Keratinocyte (primary cell): ENCODE measurements at places on chromosomes 11 and 22.

GRCh38 chr11:106998116-106998915 lies 20.0 kb downstream of the GUCY1A2 start:
- no peak for DNase-seq

- DNase-seq, result no peak
Observed at GRCh38 chr11:124748481-124749343, 3.3 kb downstream of the VSIG2 start.

DNA sequence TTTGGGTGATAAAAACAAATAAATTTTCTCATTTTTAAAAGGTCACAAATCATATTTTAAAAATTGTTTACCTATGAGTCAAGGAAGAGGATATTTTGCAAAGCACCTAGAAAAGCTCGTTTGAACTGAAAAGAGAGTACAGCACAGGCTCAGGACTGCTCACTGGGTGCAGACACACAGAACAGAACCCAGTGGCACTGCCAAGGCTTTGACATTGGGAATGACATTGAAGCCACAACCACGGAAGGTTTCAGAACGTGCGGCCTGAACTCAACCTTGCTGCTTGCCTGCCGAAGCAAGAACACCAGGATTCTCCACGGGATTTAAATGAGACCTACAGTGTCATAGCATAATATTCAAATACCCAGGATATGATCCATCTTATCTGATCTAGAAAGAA lies 597.1 kb upstream of the B3GAT1 start:
- DNase-seq, result no peak

DNA sequence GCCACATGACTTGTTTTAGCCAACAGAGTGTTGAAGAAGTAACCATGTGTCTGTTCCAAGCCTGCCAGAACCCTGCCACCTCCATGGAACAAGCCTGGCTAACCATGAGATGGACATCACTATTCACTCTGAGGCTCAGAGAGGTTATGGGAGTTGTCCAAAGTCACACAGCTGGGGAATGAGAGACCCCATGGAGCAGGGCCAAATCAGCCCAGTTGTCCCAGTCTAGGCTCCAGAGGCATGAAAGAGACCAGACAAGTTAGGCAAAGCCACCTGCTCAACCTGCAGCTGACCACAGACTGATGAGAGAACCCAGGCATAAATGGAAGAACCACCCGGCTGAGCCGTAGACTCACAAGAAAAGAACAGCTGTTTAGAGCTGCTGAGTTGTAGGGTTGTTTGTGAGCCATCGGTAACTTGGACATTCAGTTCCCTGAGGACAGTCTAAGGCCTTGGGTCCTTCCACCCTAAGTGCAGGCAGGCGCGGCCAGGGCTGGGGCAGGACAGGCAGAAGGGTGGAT lies 74.7 kb upstream of the PHF21B start:
- no peak for DNase-seq

DNA sequence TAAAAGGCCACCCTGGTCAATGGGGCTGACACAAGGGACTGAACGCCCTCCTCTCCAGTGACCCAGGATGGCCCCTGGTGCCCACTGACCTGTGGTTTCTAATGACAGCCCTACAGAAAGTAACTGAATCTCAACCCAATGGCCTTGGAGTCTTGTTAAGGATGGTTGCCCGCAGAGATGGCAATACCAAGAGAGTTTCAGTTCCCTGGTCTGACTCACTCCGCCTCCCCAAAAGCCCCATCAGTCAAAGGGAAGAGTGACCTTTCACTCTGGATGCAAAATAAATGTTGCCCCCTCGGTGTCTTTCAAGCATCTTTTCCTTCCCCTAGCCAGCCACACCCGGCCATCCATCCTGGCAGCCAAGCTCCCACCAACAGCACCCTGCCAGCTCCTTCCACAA lies 57.7 kb upstream of the ISX start:
- no peak for DNase-seq

- DNase-seq, result no peak
Observed at GRCh38 chr11:80980227-80980626, 1539.4 kb upstream of the TENM4 start.

GRCh38 chr11:18285841-18286240 lies 19.8 kb downstream of the SAA1 start:
- no peak for DNase-seq

DNA sequence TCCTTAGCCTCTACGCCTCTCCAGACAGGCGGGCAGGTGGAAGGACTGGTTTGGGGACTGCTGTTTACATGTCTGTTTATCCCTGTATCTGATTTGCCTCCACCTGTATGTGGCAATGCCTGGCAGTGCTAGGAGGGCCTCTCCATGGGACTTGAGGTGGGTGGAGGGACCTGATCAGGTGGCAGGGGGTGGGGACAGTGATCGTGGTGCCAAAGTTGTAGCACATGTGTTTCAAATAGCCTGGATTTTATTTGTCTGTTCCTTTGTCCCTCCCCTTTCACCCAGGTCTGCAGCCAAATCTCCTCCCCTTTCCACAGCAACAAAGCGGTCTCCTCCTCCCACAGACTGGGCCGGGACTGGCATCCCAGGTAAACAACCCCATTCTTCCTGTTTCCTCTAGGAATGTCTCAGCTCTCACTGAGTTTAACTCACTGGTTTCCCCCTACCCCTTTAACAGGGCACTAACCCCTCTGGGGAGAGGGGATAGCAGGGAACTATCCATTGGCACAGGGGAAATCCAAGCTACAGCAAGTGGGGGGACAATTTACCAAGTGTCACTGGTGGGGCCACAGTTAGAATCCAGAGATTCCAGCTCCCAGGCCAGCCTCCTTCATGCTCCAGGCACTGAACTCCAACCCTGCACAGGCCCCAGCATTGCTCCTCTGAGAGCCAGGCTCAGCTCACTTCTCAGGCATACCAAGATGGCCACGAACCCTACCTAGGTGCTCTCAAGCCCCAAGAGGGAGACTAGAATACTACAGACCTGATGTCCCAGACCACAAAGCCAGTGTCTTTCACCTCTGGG lies 22.9 kb upstream of the TLCD5 start:
- no peak for DNase-seq

GRCh38 chr11:62081378-62082291 lies 42.2 kb upstream of the INCENP start:
- DNase-seq, result peak; percentile 15

DNA sequence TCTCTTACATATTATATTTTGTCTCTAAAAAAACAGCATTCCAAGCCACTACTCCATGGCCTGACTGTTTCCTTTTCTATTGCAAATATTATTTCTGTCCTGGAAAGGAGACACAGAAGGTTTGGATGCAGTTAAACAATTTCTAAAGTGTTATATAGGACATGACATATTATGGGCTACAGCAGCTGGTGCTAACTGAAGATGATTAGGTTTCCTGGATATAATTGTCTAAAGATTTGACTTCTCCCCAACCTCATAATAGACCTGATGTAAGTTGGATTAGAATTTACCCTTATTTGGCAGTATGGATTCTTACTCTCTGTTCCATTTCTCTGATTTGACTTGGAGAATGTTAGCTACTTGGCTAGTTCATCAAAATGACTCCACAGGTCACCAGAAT lies 90.2 kb downstream of the BBOX1 start:
- no peak for DNase-seq

GRCh38 chr11:103676413-103676812 lies 360.0 kb upstream of the DDI1 start:
- DNase-seq, result no peak

- no peak for DNase-seq
Observed at GRCh38 chr11:102469196-102469821, 16.7 kb upstream of the TMEM123 start.

DNA sequence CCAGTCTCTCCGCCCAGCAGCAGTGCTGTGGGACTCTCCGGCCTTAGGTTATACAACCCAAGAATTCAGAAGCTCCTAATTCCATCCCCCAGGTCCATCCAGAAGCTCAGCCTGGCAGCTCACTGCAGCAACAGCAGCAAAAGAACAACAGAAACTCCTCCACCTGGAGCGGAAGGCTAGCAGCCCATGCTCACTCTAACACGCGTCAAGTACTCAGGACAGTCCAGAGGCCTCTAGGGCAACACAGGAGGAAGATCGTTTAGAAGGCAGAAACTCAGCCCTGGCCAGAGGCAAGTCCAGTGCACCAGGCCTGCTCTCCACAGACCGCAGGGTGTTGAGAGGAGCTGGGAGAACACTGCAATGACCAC lies 17.1 kb downstream of the PLA2G6 start:
- DNase-seq, result no peak

DNA sequence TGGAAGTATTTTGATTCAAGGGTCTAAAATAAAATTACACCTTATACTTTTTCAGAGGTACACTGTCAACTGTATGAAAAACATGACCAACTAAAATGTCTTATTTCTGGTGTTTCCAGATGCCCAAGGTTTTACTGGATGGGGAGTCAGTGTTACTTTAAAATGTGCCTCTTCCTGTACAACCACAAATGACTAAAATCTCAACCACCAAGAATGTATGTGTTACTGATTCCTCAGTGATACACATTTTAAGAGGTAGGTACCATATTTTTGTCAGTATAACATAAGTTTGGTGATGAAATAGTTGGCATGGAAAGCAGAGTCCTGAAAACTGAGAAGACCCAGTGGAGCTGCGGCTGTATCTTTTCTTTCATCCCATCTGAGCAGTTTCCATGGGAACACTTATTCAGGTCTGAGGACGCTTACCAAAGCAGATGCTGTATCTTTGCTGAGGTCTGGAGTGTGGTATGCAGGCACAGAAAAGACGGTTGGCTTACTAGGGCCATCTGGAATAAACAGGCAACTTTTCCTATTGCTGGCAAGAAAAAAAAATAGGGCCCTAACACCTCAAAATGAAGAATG lies 21.2 kb upstream of the TP53AIP1 start:
- DNase-seq, result no peak
